ENCODE measurements at places on chromosomes 5 and 9. TPM values are rescaled to one million over a fixed set of nuclear protein-coding genes. Genes with fewer than 3 reads are reported as not detected.

Gene F2RL2
- total RNA-seq: not detected

Gene FOXD4L3
- total RNA-seq: 0.61 TPM

Gene PPIC
- 33.9 TPM for total RNA-seq

Gene IFNA13
- not detected for total RNA-seq

Gene CTNNA1
- 445 TPM for total RNA-seq

Gene MUSK
- total RNA-seq: not detected

Gene SOHLH1
- total RNA-seq: not detected

Gene GLRA1
- total RNA-seq: not detected

Gene PCDHA9
- 0.07 TPM for total RNA-seq

DNA sequence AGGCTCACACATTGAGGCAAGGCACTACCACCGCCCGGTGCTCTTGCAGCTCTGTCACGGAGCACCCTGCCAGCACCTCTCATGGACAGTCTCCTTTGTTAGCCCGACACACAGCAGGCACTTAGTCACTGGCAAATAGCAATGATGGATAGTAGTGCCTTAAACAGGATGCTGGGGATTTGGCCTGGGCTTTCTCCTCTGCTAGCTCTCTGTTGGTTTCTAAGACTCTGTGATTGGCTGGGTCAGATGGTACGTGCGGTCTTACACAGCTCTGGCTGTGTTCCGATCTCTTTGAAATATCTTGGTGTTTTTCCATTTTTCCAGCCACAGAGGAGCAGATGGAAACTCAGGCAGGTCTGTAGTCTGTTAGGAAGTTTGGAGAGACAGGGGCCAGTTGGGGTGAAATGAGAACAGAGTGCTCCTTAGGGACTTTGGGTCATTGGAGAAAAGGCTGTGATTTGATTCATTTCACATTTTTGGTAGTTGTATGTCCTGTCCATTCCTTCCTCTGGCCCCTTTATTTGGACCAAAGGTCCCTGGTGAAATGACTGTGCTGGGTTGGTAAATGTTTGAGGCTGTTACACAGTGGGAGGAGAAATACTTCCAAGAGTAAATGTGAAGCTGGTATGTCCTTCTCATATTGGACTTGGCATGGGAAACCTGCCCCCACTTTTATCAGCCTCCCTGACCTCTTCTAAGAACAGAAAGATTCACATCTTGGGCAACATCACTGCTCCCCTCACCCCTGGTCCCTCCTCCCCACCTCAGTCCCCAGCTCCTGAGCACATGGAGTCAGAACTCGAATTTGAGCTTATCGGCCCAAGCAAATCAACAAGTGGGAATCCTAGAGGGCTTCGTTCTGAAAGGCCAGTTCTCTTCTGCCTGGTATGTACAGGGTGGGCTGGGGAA is 3.4 kb downstream of the SMIM3 start:
- peak; percentile 88 for DNase-seq

- no peak for DNase-seq
Observed at GRCh38 chr5:126377424-126377823, 45.8 kb upstream of the GRAMD2B start.

GRCh38 chr5:58999804-59000203 is 416.9 kb downstream of the RAB3C start:
- DNase-seq: no peak

DNA sequence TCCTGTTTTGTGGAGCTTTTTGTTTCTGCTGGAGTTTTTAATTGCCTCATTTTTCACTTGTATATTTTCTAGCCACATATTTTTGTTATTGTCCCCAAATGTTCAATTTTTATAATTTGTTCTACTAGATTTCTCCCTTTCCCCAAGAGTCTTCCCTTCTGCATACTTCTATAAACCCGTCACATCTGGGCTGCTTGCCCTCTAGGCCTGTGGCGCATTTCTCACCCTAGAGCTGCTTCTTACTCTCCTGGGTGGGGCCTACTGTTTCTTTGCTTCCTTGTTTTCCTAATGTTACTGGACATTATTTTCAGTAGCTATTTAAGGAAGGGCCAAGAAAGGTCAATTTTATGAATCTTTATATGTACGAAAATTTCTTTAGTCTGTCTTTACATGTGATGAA is 51.5 kb downstream of the NXNL2 start:
- DNase-seq: no peak

- DNase-seq: no peak
Observed at GRCh38 chr9:32596936-32597335, 24.0 kb upstream of the NDUFB6 start.

GRCh38 chr5:141517880-141518617 is 29.2 kb downstream of the PCDHGC5 start:
- DNase-seq: no peak

GRCh38 chr5:61215996-61216395 is 53.7 kb upstream of the SMIM15 start:
- DNase-seq: no peak

DNA sequence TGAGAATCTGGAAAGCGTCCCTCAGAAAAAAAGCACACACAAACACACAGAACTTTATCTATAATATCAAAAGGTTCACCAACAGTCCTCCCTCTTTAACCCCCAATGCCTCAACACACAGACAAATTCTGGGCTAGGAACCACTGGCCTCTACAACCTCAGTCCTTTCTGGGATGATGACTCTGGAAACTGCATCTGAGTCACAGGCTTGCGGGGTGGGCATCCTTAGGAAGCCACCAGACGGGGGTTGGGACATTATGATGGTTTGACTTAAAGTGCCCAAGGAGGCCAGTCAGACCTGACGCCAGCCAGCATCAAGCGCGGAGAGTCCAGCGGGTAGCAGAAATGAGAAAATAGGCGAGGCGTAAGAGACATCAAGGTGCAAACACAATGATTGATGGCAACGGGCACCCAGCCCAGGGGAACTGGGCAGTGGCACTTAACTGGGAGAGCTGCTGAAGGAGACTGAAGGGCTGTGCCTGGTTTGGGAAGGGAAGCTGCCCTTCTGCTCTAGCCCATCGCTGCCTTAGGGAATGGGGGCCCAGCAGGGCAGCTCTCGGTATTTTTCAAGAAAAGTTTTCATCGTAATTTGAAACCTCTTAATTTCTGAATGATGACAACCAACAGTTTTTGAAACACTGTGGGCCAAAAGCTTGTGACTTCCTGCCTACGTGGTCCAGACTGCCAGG is 20.7 kb downstream of the SPRY4 start:
- no peak for DNase-seq

DNA sequence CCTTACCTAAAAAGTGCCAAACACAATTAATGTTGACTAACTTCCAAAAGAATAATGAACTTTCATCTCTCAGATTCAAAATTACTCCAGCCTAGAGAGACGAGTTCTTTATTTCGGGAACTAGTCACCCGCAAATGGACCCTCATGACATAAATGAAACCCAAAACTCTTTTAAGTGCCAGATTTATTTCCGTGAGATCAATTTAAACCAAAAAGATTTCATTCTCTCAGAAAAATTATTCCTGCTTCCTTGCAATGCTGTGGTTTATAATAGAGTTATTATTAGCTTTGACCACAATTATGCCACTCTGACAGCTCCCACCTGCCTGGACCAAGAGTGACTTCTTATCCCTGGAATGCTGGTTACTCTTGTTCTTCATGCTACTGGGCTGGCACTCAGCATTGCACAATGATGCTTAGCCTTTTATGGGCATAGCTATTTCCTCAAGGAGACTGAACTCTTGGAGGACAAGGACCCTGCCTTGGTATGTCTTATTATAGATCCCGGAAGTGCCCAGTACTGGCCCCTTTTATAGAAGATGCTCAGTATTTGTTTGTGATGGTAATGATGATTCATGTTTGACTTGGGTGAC is 183.5 kb downstream of the SNX18 start:
- DNase-seq: peak; percentile 91

- DNase-seq: no peak
Observed at GRCh38 chr9:94533601-94534000, 21.3 kb upstream of the PCAT7 start.

- no peak for DNase-seq
Observed at GRCh38 chr9:13252852-13253251, 26.6 kb downstream of the MPDZ start.

GRCh38 chr5:169116961-169117461 is 183.9 kb downstream of the SLIT3 start:
- DNase-seq: no peak

Data from mammary epithelial cell (primary cell).